Left forelimb (tissue), 1 donor: ENCODE measurements at places on chromosomes 3 and 15.

DNA sequence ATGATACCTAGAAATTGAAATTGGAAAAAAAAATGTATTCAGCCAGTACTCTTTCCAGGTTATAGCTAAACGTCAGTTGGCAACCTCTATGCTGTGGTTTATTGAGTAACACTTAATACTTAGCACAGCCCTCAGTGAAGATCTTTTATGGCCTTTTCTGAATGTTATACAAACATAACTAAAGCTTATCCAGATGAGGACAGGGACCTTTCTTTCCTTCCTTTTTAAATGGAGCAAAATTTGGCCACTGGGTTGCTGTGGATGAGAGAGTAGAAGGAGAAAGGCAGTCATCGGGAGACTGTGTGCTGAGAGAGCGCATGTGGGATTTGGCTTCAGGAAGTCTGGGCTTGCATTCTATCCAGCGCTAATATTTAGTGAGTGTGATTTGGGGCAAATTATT lies 36.1 kb downstream of the IGF1R start:
- DNase-seq = no peak

DNA sequence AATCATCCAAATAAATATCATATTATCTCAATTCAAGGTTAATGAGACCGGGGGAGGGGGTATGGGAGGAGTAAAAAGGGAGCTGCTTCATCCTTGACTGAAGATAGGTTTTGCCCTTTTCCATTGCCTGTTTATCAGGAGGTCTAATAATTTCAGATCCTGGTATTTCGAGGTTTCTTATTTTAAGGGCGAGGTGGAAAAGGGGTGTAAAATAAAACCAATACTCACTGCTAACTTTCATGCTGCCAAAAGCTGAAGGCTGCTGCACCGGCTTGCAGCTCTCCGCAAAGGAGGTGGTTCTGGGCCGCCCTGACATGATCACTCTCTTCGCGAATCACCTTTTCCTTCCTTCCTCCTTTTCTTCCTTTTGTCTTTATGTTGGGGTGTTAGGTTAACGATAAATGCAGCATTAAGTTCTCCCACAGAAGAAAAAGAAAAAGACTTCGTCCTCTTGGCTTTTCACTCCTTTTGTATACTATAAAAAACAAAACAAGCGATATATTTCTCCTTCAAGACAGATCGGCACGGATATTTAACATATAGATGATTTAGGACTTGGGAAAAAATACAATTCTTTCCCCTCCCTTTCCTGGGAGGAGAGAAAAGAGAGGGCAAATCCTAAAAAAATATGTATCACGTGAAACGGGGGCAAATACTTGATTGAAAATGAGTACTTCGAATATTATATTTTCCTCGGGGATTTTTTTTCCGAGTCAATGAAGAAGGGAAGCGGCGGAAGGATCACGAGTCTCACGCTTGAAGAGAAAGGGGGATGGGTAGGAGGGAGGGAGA lies 932 bp downstream of the GSK3B start:
- DNase-seq = no peak

GRCh38 chr3:152199102-152199840 lies 69.5 kb upstream of the MBNL1 start:
- DNase-seq = no peak

DNA sequence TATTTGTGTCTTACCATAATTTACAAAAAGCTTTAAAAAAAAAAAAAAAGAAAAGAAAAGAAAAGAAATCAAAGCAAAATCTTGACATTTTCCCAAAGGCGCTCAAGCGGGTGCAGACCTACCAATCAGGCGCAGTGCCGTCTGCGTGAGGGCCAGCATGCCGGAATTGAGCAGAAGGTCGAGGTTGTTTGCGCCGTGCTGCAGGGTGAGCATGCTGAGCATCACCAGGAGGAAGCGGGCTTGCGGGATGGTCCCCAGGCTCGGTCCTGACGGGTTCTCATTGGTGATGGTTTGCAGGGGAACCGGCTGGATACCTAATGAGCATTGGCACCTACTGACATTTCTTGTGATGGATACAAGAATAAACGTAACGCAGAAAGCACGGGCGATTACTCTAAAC lies 93.9 kb downstream of the HERC2 start:
- no peak for DNase-seq

- no peak for DNase-seq
Observed at GRCh38 chr15:73482166-73482565, 39.2 kb downstream of the REC114 start.

DNA sequence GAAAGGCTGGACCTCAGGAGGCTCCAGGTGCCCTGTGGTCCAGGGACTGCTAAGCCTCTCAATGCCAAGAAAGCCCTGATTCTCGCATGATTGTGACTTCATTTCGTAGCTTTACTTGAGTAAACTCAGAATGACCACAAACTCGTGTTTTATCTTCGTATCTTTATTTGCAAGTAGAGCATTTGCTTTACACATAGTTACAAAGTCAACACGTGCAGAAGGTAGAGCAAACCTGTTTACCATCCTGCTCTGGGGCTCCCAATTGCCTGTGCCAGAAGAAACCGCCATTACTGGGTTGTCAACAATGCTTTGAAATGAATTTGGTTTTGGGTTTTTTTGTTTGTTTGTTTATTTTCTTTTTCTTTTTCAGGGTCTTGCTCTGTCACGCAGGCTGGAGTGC lies 5.8 kb upstream of the MESP1 start:
- no peak for DNase-seq

DNA sequence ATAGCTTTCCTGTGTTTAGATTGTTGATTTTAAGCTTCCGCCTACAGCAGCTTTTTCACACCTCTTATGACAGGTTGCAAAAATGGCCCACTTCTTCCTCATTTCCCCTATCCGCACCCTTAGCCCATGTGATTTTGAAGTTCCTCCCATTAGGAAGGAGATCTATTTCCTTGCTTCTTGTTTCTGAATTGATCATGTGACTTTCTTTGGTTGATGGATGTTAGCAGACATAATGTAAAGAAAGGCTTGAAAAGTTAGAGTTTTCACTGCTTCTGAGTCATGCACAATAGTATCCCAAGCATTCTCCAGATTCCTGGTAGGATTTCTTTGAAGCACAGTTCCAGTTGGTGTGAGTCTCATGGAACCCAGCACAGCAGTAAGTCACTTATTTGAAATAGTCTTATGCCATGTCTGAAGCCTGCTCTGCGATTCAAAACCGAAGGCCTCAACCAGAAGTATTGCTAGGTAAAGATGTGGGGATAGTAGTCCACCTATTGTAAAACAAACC lies 76.6 kb downstream of the EDEM1 start:
- DNase-seq = no peak

DNA sequence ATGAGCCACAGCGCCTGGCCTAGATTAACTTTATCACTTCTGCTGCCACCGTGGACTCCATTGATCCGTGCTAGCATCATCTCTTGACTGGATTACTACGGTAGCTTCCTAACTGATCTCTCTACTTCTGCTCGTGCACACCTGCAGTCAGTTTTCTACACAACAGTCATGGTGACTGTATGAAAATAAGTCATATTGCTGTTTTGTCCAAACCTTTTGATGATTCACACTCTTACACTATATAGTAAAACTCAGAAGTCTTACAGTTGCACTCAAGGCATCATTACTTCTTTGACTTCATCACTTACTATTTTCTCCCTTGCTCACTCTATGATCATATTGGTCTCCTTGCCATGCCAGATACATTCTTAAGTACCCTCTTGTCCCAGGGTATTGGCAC lies 10.1 kb downstream of the PDCD6IP start:
- DNase-seq = no peak

DNA sequence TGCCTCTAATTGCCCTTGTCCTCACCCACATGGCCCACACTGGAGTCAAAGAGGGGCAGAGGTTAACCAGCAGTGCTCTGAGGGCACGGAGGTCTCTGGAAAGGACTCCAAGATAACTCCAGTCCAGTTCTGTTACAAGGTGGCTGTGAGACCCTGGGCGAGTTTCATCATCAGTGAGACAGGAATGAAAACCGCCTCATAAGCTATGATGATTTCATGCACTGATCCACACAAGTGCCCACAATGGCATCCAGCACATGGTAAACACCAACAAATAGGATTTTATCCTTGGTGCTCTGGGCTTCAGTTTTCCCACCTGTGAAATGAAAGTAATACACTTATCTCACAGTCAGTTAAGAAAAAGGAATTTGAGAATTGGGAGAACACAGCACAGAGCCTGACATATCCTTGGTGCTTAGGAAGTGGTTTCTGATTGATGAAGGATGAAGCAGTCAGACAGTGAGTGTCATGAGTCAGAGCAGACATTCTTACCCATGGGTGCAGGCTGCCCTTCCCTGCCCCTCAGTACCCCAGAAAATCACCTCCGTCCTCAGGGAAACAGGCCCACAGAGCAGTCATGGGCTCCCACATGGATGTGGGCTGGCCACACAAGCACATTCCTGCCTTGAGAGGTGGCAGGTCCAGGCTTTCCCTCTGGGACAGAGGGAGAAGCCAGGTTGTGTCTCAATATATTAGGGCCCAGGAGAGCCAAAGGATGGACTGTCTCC lies 48.4 kb downstream of the DAPK2 start:
- DNase-seq = no peak

GRCh38 chr15:88656760-88657221 lies 18.0 kb downstream of the ISG20 start:
- no peak for DNase-seq

DNA sequence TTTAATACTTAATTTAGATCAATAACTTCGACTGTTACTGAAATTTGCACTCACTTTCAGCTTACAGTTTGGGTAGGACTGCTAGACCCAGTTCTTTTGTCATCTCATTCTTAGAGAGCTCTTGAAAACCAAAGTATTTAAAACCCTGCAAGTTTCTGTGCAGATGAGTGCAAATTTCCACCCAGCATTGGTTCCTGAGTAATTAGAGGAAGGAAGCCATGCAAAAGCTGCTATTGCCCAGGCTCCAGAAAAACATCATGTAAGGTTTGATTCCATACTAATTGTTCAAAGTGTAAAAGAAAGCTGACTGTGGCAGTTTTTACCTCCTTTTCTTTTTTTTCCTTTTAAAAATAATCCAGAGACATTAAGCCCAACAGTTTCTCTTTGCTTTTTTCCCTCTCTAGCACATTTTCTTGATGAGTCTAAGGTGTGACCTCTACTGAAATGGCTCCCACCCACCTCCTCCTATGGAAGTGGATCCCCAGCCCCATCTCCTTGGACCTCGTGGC lies 30.3 kb downstream of the ABHD2 start:
- no peak for DNase-seq

DNA sequence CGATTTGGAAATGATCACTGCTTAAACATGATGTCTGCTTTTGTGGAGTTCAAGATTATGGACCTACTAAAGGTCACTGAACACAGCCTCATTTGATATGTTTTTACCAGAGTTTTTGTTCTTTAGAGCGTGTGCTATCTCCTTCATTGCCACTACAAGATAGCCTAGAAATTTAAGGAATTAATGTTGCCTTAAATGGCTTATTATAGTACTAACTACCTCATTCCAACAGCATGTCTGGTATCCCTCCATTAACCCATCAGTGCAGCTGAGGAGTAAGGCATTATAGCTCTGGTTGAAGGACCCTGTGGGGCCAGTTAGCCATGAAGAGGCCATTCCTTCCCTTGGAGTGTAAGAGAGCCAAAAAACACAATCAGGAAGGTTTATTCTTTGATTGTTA lies 2.3 kb upstream of the FAM43A start:
- no peak for DNase-seq

DNA sequence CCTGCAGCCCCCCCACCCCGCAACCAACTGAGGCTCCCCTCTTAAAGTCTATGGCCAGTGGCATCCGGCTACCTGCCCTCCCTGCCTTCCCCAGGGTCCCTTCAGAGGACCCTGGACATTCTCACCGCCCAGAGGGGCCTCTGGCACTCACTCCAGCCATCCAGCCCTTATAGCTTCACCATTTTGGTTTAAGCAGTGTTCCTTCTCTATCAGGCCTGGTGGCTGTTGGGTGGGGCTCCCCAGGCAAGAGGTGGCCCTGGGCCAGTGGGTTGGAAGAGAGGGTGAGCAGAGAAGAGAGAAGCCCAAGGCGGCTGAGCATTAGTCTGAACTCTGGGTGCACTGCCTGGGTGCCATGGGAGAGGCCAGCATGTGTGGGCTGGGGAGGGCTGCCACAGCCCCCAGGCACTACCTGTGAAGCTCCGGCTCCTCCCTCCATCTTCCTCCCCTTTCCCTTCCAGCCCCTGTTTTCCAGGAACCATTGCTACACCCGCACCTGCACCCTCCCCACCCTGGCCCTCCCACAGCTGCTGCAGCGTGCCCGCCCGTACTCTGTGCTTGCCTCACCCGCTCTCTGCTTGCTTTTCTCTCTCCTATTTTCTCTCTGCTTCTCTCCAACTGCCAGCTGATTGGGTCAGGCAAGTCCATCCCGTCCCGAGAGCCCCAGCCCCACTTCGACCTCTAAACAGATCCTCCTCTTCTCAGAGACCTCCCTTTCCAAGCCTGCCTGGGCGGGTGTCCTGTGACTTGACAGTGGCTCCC lies 168.2 kb downstream of the TBC1D2B start:
- peak; percentile 52 for DNase-seq

DNA sequence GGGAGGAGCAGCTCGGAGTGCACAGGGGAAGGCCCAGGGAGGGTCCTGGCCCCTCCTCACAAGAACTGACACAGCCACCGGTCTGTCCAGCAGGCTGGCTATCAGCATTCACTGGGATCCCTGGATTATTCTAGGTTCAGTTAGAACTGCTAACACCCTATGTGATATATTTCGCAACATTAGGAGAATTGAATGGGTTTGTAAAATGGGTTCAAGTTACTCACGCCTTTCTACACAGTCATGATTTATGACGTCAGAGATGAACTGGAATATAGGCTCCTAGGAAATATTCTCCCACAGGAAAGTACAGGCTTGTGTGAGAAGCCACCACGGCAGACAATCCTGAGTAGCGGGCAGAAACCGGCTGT lies 969 bp upstream of the BSN start:
- DNase-seq = no peak

DNA sequence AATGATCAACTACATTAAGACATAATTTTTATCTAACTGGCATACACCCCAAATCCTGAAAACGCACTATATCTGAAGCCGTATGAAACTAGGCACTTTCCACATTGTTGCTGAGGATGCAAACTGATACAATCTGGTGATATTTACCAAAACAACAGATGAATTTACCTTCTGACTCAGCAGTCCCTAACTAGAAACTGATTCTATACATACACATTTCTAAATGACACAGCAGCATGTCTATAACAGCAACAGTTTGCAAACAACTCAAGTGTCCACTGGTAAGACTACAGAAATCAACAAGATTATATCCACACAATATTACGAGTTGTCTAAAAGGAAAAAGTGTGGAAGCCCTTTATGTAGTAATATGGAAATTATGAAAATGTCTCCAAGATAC lies 22.9 kb downstream of the SECISBP2L start:
- no peak for DNase-seq

- DNase-seq = no peak
Observed at GRCh38 chr3:38543586-38543985, 47.4 kb downstream of the EXOG start.
